Lower leg skin (tissue), 4 donors: ENCODE measurements at places on chromosomes 1 and 21. TPM values are rescaled to one million over a fixed set of nuclear protein-coding genes. Genes with fewer than 3 reads are reported as not detected.

The APOBEC4 gene
- total RNA-seq, result not detected

- DNase-seq, result no peak
These were observed 4.4 kb downstream of the CCN1 start for GRCh38 chr1:85584923-85585322.

DNA sequence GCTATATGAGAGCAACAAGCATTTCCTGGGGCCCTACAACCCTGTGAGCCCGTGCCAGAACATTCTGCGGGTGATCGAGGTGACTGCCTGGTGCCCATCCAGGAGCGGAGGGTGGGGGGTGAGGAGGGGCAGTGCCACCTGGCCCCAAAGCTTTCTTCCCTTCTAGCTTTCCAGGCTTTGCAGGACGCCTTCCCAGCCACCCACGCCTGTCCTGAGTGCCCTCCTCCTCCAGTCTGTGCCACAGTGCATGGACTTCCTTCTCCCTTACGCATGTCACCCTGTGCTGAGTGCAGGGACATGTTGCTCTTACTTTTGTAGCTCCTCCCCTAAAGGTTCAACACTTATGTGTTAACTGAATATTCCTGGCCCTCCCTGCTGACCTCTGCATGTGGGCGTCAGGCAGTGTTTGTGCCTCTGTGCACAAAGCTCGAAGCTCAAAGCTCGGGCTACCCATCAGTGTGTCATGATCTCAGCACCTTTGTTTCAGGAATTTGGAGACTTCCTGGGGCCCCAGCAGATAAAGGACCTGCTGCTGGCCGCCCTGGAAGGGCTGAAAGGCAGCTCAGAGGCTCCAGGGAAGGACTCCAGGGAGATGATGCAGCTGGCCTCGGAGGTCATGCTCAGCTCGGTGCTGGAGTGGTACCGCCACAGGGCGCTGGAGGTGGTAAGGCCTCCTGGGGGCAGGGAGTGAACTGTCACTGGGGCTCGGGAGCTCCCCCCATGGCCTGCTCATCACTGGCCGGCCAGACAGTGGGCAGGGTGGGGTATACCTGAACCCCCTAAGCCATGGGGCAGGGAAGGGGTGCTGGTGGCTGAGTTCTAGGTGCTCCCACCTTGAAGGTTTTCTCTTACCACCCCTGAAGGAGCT is 36.7 kb upstream of the TTC4 start:
- DNase-seq, result no peak

- no peak for DNase-seq
These were observed 2.6 kb downstream of the PUM1 start for GRCh38 chr1:31062867-31063380.

The TP73 gene
- total RNA-seq, result 15.6 TPM

DNA sequence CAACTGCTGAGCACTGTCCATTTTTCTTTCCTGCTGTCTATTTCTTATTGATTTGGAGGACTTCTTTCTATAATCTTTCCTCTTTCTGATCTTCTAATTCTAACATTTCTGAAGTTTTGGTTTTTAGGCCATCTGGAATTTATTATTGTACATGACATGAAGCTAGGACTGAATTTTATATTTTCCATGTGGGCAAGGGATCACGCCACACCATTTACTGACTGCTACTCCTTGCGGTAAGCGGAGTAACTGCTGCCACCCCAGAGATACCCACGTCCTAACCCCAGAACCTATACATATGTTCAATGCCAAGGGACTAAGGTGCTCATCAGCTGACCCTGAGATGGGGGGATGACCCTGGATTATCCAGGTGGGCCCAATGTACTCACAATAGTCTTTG is 70.6 kb downstream of the NPHP4 start:
- DNase-seq, result no peak

The GPR161 gene
- 2.1 TPM for total RNA-seq

The UBL4B gene
- total RNA-seq, result not detected

DNA sequence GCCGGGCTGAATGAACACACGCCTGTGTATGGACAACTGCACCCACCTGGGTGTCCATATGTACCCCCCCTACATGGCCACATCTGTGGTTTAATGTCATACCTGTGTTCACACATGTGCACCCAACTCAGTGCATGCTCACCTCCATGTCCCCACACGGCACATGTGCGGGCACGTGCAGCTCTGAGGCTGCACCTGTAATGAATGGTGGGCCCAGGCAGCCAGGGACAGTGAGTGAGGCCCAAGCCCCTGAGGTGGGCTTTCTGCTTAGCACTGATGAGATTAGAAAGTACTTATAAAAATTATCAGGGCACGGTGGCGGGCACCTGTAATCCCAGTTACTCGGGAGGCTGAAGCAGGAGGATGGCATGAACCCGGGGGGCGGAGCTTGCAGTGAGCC is 42.5 kb upstream of the CSF3R start:
- DNase-seq, result peak; percentile 34

GRCh38 chr1:78156805-78157521 is 111.2 kb downstream of the GIPC2 start:
- no peak for DNase-seq
